ENCODE measurements at places on chromosomes 5 and 9.

GRCh38 chr5:572398-573019 lies 39.6 kb upstream of the CEP72 start:
- DNase-seq, result no peak

- DNase-seq, result no peak
Observed at GRCh38 chr5:61662670-61663069, 330.6 kb downstream of the ZSWIM6 start.

- no peak for DNase-seq
Observed at GRCh38 chr9:127030814-127031740, 91.4 kb downstream of the ANGPTL2 start.

DNA sequence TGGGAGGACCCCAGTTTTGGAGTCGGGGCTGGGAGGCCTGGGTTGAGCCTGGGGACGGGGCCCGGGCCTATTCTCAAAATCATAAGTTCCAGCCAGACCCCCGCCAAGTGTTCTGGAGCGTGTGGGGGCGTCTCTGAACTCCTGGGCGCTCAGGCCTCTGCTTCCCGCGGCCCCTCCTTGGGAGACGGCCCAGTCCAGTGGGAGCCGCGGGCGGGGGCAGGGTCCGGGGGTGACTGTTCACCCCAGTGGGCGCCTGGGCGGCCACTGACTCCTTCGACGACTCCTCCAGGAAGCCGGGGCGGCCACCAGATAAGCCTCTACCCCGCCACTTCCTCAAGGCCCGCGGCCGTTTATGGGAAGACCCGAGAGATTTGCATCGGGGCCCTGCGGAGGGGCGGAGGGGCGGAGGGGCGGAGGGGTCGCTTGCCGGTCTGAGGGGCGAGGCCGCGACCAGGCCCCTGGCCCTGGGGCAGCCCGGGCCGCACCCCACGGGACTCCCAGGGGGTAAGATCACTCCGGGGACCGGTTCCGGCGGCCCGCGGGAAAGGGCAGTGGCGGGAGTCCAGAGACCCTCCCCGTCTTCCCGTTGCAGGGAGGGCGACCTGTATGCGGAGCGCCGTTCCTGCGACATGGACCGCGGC lies 655 bp downstream of the TOR4A start:
- DNase-seq, result peak; percentile 44

DNA sequence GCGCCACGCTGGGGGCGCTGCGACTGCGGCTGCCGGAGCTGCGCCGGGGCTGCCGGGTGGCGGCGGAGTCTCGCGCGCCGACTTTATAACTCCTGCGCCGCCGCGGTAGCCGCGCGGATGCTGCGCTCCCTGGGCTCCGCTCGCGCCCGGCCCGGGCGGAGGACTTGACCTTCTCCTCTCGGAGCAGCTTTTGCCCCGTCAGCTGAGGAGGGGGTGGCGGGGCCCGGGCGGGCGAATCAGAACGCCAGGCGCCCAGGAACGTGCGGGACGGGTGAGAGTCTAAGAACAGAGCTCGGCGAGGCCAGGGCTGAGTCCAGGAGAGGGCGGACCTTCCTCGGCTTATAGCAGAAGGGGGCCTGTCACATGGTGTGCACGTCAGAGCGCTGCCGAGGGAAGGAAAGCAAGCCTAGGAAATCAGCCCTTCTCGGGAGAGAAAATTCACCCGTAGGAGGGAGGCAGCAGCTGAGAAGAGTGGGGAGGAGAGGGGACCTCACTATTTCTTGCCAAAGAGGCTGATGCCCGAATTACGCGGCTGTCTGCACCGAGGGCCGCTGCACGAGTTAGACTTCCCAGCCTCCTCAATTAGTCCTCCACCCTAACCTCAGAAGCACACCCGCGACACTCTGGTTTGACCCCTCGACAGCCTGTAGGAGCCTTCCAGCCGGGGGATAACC lies at the start of gene FOXD1:
TSS of gene FOXD1 (minus strand) at position 315 of the 674 bp plus-strand sequence. CDS start 415 bp downstream, outside the sequence.
- peak; percentile 96 for DNase-seq

- no peak for DNase-seq
Observed at GRCh38 chr9:114016629-114017423, 61.3 kb downstream of the AMBP start.

Measured in EH (cell line).